ENCODE measurements at places on chromosomes 5 and 9. TPM values are rescaled to one million over a fixed set of nuclear protein-coding genes. Genes with fewer than 3 reads are reported as not detected.

The PCDHB10 gene
- not detected for total RNA-seq

The C7 gene
- total RNA-seq: not detected

The CPEB4 gene
- 14.0 TPM for total RNA-seq

The WDR38 gene
- total RNA-seq: not detected

The ROR2 gene
- total RNA-seq: 0.55 TPM

The PCDHGC5 gene
- not detected for total RNA-seq

The TENT4A gene
- total RNA-seq: 37.4 TPM

The FRMD3 gene
- total RNA-seq: 1.1 TPM

The GLRA1 gene
- total RNA-seq: not detected

The SH2D3C gene
- total RNA-seq: 67.9 TPM

The TMEM141 gene
- total RNA-seq: 38.5 TPM

The SUSD3 gene
- total RNA-seq: 81.1 TPM

The ABO gene
- 0.56 TPM for total RNA-seq

The STARD4 gene
- 37.4 TPM for total RNA-seq

The C8G gene
- 1.8 TPM for total RNA-seq

The DMRTA1 gene
- not detected for total RNA-seq

The FSD1L gene
- total RNA-seq: 8.1 TPM

The SLC25A2 gene
- total RNA-seq: 0.42 TPM

The SH3PXD2B gene
- total RNA-seq: 0.35 TPM

The PCDHA3 gene
- total RNA-seq: not detected

The SOHLH1 gene
- not detected for total RNA-seq

The FAM170A gene
- not detected for total RNA-seq

The SUSD1 gene
- 12.0 TPM for total RNA-seq

The MSX2 gene
- 0.17 TPM for total RNA-seq

The NR6A1 gene
- 0.10 TPM for total RNA-seq

The CEL gene
- total RNA-seq: 2.8 TPM

The UNC13B gene
- 0.25 TPM for total RNA-seq

The ADAMTS2 gene
- total RNA-seq: not detected

The MEIKIN gene
- total RNA-seq: not detected

The SH3RF2 gene
- 0.27 TPM for total RNA-seq

The IL13 gene
- total RNA-seq: 2.8 TPM

The FOXI1 gene
- not detected for total RNA-seq

The ZNF366 gene
- not detected for total RNA-seq

The FUT7 gene
- 8.9 TPM for total RNA-seq

The PDE6A gene
- not detected for total RNA-seq

The GPR151 gene
- total RNA-seq: not detected

The MACROH2A1 gene
- total RNA-seq: 287 TPM

The GOLGA1 gene
- total RNA-seq: 19.3 TPM

The SV2C gene
- total RNA-seq: 0.10 TPM

The PCDHA13 gene
- total RNA-seq: not detected

The AFAP1L1 gene
- total RNA-seq: not detected

Measured in activated CD4-positive, alpha-beta T cell treated with anti-CD3 and anti-CD28 coated beads, Interleukin-2, amount 10 ng/mL, durations not matched to agents 7 days and 5 days (primary cell).